COLO829 (cell line): ENCODE measurements at places on chromosomes 4 and X.

DNA sequence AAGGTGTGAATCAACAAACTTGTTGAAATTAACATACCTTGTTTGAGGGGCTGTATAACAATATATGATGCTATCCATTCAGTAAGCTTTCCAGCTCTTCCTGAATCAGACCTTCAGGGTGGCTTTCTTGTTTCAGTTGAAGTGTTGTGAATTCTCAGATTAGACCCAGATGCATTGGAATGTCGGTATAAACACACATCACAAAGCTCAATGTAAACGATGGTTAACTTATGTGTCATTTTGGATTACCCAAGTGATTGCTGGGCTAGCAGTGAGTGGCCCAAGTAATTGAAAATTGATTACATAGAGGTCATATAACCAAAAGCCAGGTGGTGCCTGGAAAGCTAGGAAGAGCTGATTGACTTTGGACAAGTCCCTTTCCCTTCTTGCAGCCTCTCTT lies 115.0 kb downstream of the SHROOM4 start:
- DNase-seq = no peak

DNA sequence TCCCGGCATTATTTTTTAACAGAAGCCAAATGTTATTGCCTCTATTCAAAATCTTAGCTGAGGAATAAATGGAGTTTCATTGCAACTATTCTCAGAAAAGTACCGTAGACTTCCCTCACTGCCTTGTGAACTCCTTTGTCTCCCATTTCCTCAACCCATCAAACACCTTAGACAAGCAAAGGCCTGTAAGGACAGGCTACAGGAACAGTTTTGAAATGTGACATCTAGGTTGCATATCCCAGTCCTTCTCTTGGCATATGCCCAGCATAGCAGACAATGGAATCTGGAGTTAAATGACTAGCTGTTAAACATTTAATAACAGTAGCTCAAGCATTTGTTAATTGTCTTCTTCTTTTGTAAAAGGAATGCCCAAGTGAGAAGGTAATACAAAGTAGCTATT lies 1371.7 kb downstream of the STIM2 start:
- no peak for DNase-seq

DNA sequence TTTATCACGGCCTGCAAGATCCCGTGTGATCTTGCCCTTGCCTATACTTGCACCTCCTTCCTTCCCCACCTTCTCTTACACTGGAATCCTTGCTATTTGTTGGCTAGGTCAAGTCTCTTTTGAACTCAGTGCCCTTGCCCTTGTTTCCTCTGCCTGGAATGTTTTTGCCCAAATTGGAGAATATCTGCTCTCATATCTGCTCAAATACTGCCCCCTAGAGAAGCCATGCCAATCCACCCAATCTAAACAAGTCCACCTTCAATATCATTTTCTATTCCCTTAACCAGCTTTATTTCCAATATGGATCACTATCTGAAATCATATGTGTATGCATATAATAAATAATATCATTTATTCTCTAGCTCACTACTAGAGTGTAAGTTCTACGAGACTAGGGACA lies 1044.2 kb upstream of the FTHL17 start:
- no peak for DNase-seq

- DNase-seq = no peak
Measured at GRCh38 chrX:18927558-18927957, 56.4 kb downstream of the PHKA2 start.

DNA sequence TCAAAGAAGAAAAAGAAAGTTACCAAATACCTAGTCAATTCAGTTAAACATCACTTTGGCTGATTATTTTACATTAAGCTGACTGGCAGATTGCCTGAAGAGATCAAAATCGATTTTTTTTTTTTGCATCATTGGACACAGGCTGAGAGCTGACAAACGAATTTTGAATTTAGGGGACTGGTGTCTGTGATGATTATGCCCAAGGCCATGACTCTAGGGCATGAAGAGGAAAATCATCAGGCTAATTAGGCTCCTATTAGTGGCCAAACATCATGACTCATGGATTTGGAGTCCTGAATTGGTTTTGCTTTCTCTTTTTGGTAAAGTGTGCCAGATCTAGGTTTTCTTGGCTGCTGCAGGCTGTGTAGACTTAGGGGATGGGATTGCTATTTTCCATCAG lies 829.3 kb upstream of the LCORL start:
- DNase-seq = no peak

GRCh38 chr4:121728066-121728465 lies 31.3 kb upstream of the ANXA5 start:
- DNase-seq = no peak

DNA sequence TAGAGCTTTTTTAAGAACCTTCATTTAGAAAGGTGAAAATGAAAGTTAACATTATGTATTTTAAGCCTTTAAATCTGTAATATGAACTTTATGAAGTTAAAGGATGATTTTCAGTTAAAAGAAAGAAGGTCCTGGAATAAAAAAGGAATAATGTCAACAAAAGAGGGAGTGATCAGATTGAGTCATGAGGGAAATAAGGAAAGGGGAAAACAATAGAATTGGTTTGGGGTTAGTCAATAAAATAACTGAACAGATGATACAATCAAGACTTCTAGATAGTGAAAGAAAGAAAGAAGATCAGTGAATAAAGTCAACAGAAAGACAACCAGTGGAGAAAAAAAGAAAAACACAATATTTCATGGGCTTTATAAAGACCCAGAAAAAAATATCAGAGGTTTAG lies 291.6 kb upstream of the ARSJ start:
- no peak for DNase-seq

DNA sequence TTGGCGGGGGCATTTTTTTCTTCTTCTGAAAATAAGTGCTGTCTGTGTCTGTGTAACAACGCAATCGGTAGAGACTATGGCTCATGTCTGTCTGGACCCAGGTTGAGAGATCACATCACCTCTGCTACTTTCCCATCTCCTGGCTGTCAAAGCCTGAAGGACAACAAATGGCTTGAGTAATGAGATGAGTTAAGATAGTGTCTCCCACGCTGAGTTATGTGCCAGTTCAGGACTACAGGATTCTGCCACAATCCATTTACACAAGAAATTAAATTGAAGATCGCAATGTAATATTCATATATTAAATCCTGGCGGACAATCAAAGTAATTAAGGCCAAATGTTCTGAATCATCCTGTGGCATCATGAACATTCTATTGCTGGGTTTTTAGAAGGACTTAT lies 16.5 kb upstream of the ARHGAP36 start:
- no peak for DNase-seq

GRCh38 chr4:106766519-106766918 lies 269.6 kb downstream of the DKK2 start:
- DNase-seq = no peak

DNA sequence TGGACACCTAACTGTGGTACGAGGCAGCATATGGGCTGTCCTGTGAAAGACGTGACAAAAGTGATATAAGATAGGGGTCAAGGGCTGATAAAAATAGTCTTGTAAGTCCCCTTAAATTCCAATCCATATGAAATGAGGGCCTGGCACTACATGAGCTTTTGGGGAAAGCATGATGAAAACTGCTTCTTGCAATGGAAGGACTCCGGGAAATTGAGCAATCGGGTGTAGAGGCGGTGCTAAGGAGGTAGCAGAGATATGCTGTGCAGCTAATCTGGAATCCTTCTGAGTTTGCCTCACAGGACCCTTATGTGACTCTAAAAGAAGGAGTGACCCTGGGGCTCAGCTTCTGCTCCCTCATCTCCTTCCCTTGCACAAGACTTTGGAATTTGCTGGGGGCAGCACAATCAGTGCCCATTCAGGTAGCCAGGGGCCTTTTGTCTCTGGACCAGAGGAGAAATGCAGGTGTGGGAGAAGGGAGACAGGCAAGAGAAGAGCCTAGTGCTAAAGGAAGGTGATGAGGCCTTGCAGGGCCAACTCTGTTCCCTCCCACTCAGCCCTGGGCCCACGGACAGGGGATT lies 12.8 kb downstream of the CLDN2 start:
- DNase-seq = no peak

DNA sequence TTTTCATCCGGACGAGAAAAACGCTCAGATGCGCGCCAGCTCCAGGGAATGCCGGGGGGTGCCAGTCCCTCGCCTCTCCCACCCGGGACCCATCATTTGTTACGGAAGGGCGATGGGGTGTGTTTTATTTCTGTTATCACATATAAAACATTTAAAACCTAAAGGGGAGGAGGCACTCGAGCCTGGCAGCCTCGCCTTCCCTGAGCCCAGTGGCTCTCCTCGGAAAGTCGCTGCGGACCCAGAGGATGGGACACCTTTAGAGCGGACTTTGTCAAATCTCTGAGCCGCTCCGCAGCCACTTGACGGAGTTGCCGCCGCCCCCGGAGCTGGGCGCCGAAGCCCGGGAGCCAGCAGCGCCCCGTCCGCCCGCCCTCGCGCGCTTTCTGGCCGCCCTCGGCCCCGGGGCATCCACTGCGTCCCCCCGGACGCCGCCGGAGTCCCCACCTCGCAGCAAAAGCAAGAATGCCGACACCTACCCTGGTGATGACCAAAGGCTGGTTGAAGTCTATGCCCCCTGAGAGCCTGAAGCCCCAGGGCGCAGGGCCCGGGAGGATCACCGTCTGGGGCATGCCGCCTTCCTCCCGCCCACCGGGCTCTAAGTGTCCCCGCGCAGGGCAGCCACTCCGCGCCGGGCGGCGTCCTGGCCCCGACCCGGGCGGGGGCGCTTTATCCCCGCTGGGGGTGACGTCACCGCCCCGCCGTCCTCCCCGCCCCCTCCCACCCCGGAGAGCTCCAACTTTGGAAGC lies at the start of gene PDLIM3:
PDLIM3 (minus strand) TSS at position 642 of the 746 bp plus-strand sequence; CDS start at position 569, 73 bp downstream.
- DNase-seq = peak; percentile 47

GRCh38 chr4:138090150-138090917 lies 151.8 kb downstream of the SLC7A11 start:
- DNase-seq = peak; percentile 94

GRCh38 chr4:140353786-140354185 lies 19.7 kb upstream of the SCOC start:
- no peak for DNase-seq

DNA sequence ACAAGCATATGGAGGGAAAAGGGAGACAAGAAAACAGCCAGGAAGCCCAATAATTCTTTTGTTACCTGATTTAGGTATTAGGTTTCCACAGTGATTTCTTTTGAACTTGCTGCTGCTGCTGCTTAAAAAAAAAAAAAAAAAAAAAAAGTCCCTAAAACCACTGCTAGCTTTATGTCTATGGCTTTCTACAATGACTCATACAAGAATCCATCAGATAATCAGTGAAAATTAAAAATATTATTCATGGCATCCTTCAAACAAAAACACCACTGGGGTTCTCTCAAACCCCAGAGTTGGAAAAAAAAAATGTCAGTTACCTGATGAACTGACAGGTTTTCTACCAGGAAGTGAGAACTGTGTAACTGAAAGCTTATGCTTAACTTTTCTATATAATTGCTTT lies 14.3 kb downstream of the EPHA5 start:
- DNase-seq = no peak

GRCh38 chr4:1604706-1605205 lies 79.4 kb downstream of the FAM53A start:
- no peak for DNase-seq

GRCh38 chrX:37599729-37600128 lies 28.3 kb downstream of the LANCL3 start:
- no peak for DNase-seq

DNA sequence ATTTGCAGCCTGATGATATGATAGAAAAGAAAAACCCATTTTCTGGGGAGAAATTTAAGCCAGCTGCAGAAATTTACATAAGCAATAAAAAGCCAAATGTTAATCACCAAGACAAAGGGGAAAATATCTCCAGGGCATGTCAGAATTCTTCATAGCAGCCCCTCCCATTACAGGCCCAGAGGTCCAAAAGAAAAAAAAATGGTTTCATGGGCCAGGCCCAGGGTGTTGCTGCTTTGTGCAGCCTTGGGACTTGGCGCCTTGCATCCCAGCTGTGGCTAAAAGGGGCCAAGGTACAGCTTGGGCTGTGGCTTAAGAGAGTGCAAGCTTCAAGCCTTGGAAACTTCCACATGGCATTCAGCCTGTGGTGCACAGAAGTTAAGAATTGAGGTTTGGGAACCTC lies 97.9 kb upstream of the CDX4 start:
- DNase-seq = no peak

- no peak for DNase-seq
Measured at GRCh38 chr4:131388277-131388676, 1760.8 kb upstream of the PCDH10 start.

DNA sequence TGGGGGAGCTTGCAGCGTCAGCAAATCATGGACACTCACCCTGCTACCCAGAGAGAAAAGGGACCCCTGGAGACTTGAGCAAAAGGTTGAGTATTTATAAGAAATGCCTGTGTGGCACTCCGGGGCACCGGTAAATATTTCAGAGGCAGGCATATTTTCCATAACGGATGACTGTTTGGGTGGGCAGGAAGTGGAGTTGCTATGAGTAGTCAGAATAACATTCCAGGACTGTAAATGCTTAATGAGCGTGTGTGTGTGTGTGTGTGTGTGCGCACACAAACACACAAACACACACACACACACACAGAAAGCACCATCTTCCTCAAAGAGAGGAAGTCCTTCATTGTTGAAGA lies 74.6 kb downstream of the MXRA5 start:
- peak; percentile 40 for DNase-seq

DNA sequence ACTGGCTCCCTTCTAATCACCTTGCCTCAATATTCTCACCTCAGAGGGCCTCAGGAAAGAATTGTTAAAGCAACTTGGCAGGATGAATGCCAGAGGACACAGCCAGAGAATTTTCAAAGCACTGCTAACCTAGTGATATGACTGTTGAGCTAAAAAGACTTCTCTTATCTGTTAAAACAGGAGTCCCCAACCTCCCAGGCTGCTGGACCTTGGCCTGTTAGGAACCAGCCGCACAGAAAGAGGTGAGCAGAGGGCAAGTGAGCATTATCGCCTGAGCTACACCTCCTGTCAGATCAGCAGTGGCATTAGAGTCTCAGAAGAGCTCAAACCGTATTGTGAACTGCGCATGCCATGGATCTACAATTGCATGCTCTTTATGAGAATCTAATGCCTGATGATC lies 1.7 kb upstream of the KCNE5 start:
- no peak for DNase-seq

- DNase-seq = no peak
Measured at GRCh38 chrX:70398899-70399298, 24.2 kb upstream of the GDPD2 start.

DNA sequence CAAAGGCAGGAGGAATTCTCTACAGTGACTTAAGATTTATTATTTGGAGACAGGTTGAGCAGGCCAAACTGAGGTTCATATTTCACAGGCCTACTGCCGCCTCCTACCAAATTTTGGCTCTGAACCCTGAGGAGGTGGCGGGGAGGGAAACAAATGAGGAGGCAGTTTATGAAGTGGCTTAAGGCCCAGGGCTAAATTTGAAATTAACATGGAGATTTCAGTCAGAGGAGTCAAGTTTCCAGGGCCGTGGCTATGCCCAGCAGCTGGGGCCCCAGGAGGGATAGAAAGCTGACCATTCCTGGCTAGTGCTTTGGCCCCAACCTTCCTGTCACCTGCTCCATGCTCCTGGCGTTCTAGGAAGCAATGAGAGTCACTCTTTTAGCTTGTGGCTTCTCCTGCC lies 73.4 kb upstream of the ARHGAP36 start:
- no peak for DNase-seq
